Stimulated activated CD8-positive, alpha-beta memory T cell treated with anti-CD3 and anti-CD28 coated beads, Interleukin-15, amount 100 ng/mL, for 24 hours (primary cell): ENCODE measurements at places on chromosomes 11 and 22.

- no peak for DNase-seq
These were observed 203.7 kb downstream of the NELL1 start for GRCh38 chr11:20873054-20873453.

DNA sequence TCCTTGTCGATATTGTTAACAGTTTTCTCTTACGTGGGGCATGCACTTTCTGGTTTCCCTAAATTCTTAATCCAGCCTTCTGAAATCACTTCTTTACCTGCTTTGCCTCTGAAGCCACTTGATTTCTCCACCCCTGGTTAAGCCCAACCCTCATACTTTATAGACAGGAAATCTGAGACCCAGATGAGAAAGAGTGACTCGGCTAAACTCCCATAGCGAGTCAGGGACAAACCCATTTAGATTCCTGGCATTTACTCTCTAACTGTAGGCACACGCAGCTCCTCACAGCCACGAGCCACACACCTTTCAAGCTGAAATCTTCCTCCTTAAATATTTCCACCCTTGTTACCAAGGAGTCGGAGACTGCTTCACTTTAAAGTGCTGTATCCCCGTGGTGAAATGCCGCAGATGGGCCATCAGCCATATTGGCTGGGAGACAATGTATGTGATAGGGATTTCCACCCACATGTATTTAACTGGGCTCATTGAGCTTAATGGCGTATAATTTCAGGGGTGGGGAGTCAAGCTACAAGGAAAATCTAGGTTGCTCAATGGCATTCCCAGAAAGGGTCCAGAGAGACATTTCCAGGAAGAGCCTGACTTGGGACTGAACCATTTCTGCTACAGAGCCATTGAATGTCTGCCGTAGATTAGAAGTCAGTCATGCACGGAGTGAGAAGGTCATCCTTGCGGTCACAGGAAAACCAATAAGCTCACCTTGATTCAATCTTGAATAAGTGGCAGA lies 49.9 kb upstream of the GRK3 start:
- DNase-seq, result no peak

- no peak for DNase-seq
These were observed 99.3 kb upstream of the FSHB start for GRCh38 chr11:30131535-30131934.

DNA sequence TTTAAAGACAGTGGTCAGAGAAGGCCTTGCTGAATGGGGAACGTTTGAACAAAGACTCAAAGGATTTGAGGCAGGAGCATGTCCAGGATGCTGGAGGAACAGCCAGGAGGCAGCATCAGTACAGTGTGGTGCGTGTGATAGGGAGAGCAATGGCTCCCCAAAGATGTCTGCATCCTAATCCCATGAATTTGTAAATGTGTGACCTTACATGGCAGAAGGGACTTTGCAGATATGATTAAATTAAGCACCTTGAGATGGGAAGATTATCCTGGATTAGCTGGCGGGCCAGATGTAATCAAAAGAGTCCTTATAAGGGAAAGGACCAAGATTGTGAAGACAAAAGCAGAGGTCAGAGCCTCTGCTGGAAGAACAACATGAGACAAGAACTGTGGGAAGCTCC lies 24.6 kb upstream of the FAT3 start:
- no peak for DNase-seq

DNA sequence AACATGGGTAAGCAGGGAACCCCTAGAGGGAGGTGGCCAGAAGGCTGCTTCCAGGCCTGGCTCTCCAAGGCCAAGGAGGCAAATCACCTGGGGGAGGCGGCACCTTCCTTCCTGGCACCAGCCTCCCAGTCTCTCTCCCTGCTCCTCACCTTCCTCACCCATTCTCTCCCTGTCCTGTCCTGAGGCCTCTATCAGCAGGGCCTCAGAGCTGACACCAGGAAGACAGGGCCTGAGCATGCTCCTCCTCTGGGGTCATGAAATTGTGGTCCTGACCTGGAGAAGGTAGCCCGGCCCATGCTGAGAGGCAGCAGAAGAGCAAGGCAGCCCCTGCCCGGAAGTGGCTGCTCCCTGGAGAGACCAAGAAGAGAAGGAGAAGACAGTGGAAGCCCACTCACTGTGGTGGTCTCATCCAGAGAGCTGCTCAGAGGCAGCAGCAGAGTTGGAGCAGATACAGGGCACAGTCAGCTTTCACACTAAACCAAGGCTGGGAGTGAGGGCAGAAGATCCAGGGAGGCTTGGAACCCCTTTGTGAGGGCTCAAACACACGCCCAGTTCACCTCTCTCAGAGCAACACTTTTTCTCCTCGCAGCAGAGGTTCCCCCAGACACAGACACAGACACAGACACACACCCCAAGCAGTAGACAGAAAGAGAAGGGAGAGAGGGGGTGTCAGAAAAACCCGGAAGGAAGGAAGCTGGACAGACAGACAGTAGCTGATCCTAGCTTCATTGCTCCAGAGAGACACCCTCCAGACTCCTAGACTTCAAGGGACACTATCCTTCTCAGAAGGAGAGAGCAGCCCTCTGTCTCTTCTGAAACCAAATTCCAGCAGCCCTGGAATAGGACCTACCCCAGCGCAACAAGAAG lies 1.8 kb downstream of the BCL9L start:
- DNase-seq, result no peak

GRCh38 chr11:364991-365725 lies 4.1 kb upstream of the B4GALNT4 start:
- no peak for DNase-seq

DNA sequence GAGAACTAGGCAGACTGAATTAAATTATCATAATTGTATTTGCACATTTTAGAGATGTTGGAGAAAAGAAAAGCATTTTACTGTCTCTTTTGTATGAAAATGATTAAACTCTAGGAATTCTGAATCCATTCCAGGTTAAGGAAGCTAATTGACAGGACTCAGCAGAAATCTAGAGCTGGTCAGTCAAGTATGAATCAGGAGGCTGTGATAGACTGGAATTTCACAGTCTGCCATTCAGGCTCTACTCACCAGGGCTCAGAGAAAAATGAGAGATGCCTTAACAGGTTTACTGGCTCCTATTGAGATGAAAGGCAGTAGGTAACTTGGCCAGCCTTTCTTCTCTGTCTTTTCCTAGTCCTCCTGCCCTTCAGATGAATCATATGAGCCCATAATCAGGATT lies 693.9 kb upstream of the CHORDC1 start:
- DNase-seq, result no peak

DNA sequence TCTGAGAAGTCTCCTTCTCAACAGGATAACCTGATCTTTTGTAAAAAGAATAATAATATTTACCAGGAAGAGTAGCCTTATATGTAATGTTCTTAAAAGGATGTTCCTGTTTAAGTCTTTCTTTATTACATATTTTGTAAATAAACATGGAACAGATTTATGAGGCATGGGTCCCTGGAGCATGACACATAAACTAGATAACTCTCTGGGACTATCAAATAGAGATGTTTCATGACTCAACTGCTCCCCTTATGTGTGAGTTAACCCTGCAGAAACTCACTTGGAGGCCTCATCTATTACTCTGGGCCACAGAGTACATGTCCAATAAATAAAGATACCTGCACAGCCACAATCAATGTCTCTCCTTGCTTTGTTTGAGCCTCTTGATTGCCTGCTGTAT lies 64.6 kb downstream of the GDPD4 start:
- DNase-seq, result no peak

GRCh38 chr11:16867097-16867496 lies 128.7 kb downstream of the C11orf58 start:
- no peak for DNase-seq

GRCh38 chr11:80779905-80780605 lies 1339.2 kb upstream of the TENM4 start:
- no peak for DNase-seq
